Chondrocyte (in vitro differentiated cells): ENCODE measurements at places on chromosomes 13 and 19. TPM values are rescaled to one million over a fixed set of nuclear protein-coding genes. Genes with fewer than 3 reads are reported as not detected.
A peak's percentile ranks its signal among the peaks of the same experiment; 100 is the strongest.

ZNF256 gene
- 4.6 to 7.7 TPM (median 5.1 TPM) in 3 replicates for total RNA-seq

BEST2 gene
- total RNA-seq = not detected in 3 replicates

RFPL4A gene
- not detected in 3 replicates for total RNA-seq

TUBB4A gene
- total RNA-seq = 0.26 to 0.99 TPM (median 0.70 TPM) in 3 replicates

CEACAM4 gene
- not detected in 3 replicates for total RNA-seq

POU2F2 gene
- total RNA-seq = 0.58 to 1.5 TPM (median 0.62 TPM) in 3 replicates

CTXN1 gene
- total RNA-seq = 21.8 to 41.5 TPM (median 36.0 TPM) in 3 replicates

FUT1 gene
- total RNA-seq = 0.44 to 0.52 TPM in 2 of 3 replicates, not detected in the other

TMEM143 gene
- total RNA-seq = 5.4 to 14.0 TPM (median 10.1 TPM) in 3 replicates

ADAMTSL5 gene
- 9.1 to 20.3 TPM (median 16.9 TPM) in 3 replicates for total RNA-seq

- no peak for DNase-seq
Observed at GRCh38 chr13:56015919-56016318, 1124.8 kb upstream of the PRR20A start.

GRCh38 chr19:21940684-21941083 is 70.1 kb downstream of the ZNF208 start:
- DNase-seq = peak; percentile 65

DNA sequence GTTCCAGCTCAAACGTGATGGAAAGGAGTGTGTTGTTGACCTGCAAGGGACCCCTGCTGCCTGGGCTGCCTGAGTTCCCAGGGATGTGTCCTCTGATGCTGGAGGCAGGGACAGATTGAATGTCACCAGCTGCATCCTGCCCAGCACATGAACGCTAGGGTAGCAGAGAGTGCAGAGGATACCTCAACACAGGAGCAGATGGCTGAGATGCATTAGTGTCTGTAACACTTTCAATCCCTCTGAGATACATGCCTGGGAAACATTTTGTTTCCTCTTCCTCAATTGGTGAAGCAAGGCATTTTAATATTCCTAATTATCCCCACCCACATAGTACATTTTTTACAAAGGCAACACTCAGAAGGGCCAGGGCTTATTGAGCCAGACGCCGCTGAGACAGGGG is 106.4 kb upstream of the UBL3 start:
- no peak for DNase-seq

DNA sequence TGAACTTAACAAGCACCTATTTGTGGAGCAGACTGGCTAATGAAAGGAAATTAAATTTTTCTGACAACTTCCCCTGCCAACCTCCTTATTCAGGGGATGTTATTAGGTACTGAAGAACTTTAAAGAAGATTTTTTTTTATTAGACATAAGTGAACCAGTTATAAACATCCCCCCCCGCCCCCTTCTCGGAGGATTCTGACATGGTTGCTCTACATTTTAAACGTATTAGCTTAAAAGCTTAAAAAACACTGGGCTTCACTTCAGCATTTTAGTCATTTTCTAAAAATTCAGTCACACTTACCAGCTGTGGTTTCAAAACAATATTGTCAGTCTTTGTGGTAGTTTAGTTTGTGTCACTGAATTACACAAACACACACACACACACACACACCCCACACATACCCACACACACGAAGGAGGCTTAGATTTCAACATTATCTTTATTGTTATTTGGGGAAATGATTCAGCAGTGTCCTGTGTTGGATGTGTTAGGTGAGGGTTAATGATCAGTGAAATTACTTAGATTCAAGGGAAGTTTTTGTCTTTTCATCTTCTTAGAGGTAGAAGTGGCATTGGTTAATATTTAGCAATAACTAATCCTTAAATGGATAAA is 145.7 kb downstream of the PCCA start:
- DNase-seq = no peak

GRCh38 chr13:113562085-113562749 is 22.3 kb upstream of the TFDP1 start:
- DNase-seq = peak; percentile 83

- no peak for DNase-seq
Observed at GRCh38 chr19:13165162-13165997, 15.2 kb downstream of the IER2 start.

DNA sequence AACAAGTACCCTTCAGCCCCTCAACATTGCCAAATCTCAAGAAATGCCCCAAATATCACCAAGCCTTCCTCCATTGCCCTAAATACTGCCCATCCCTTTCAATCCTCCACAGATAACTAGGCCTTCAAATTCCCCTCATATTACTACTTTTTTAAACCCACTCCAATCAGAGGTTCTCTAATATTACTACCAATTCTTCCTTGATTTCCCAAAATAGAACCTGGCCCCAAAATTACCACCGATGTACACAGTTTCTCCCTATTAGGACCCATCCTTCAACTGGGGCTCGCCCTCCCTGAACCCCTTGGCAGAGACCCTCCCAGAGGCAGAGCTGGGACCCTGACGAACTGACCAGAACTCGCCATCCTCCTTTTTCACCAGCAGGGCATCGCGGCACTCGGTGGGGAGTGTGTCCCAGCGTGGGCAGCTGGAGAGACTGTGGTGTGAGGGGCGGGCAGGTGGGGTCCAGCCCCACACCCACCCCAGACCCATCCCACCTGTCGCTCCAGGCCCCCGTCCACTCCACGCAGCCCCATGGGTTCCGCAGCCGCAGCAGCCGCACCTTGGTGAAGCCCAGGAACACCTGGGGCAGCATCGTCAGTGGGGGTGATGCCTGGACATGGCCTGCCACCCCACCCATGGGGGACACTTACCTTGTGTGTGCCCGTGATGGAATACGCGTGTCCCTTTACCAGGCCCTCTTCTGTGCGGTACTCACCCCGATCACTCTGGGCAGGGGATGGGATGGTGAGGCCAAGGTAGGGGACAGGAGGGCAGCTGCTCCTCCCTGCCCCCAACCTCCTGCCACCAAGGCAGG is 6.1 kb downstream of the CAPN12 start:
- peak; percentile 69 for DNase-seq

- no peak for DNase-seq
Observed at GRCh38 chr13:99812625-99813024, 158.9 kb downstream of the ZIC5 start.

GRCh38 chr19:17985037-17985818 is 18.3 kb downstream of the KCNN1 start:
- DNase-seq = no peak

DNA sequence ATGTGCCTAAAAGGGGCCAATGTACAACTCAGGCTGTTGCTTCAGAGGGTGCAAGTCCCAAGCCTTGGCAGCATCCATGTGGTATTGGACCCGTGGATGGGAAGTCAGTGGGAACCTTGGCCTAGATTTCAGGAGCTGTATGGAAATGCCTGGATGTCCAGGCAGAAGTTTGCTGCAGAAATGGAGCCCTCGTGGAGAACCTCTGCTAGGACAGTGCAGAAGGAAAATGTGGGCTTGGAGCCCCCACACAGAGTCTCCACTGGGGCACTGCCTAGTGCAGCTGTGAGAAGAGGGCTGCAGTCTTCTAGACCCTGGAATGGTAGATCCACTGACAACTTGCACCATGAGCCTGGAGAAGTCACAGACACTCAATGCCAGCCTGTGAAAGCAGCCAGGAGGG is 28.5 kb downstream of the GPC5 start:
- no peak for DNase-seq

GRCh38 chr13:114064450-114065140 is 67.8 kb downstream of the RASA3 start:
- peak; percentile 79 for DNase-seq

DNA sequence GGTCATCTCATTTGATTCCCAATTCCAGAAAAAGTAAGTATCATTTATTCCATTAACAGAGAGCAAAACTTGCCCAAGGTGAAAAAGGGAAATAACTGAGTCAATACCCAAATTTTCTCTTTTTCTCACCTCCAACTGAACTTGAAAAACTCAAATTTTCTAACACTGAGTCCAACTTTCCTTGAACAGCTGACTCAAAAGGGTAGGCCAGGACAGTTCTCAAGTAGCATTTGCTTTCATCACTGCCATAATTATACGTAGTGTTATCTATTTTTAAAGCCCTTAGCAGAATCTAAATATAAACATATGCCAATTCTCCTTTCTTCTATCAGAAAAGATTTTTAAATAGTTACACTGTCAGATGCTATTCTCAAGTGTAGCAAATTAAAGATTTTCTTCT is 3.5 kb downstream of the N4BP2L2 start:
- no peak for DNase-seq

- DNase-seq = no peak
Observed at GRCh38 chr13:99993660-99994637, 12.4 kb downstream of the ZIC2 start.

DNA sequence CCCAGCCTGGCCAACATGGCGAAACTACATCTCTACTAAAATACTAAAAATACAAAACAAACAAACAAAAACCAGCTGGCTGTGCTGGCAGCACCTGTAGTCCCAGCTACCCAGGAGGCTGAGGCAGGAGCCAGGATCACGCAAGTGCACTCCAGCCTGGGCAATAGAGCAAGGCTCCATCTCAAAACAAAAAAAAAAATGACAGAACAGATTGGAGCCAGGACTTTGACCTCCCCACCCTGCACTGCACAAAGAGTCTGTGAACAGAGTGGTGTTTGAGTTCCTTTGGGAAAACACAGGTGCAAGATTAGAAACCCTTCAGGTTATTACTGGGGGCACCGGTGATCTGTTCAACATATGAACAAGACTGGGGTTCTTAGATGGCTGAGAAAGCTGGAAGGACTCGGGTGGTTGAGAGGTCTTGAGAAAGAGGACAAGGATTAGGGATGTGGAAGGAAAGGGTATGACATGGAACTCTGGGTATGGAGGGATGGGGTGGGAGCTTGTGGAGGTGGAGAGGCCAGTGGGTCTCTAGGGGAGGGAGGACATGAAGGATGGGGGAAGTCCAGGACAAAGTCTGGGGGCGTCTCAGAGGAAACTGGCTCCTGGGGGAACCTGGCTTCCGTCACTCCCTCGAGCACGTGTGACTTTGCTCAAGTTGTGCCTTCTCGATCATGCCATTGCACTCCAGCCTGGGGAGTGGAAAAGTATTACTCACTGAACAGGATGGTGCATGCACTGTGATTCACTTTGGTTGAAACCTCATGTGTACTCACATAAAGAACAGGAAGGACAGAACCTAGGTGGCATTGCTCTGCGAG is 25.9 kb downstream of the RCN3 start:
- no peak for DNase-seq

- no peak for DNase-seq
Observed at GRCh38 chr13:80726868-80727267, 385.9 kb upstream of the SPRY2 start.

GRCh38 chr13:89401264-89401675 is 1730.1 kb downstream of the SLITRK5 start:
- no peak for DNase-seq

DNA sequence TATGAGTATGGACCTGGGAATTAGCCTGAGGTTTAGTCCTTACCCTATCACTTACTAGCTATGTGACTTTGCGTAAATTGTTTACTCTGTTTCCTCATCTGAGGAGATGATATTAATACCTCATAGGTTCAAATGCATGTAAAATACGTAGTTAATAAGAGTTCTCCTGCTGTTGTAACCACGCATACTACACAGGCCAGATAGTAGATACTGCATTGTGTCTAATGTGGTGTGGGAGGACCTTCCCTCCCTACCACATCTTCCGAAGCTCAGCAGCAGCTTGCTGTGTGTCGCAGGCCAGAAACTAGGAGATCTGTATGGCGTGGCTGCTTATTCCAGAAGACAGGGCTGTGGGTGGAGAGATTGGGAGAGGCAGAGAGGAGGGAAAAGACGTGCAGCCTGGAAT is 23.0 kb downstream of the GTF2F2 start:
- no peak for DNase-seq

DNA sequence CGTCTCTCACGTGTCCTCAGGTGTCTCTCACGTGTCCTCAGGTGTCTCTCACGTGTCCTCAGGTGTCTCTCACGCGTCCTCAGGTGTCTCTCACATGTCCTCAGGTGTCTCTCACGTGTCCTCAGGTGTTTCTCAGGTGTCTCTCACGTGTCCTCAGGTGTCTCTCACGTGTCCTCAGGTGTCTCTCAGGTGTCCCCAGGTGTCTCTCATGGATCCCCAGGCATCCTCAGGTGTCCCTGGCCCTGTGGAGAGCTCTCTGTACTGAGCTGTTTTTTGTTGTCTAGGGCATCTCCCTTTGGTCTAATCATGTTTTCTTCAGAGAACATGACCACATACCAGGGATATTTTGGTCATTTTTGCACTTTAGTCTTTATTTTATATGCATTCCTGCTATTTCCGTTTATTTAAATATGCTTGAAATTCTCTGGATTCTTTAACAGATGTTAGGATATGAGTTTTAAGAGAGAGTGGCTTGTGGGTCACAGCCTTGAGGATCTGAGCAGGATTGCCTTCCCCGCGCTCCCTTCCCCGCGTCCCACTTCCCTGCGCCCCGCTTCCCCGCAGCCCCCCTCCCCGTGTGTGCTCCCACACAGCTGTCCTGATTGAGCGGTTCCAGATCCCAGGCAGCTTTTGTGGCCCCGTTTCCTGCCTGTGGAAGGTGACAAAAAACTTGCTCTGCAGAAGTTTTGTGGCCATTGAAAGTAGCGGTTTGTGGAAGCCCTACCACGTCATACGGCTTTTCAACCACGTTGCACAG is 31.9 kb downstream of the ATP4B start:
- DNase-seq = peak; percentile 39

DNA sequence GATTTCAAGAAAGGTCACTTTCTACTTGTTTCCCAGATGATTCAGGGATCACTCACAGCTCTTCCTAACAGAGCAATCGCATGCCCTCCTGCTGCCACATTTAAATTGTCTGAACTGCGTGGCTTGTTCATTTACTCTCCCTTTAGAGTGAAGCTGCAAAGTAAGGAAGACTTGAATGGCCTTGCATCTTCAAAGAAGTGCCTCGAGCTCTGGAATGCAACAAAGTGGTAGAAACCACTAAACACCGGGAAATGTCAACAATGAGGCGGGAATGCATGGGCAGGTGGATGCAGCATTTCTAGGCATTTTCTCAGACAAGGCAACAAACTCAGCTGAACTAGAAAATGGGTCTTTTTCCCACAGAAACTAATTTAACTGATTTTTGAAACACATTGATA is 10.3 kb upstream of the DACH1 start:
- DNase-seq = no peak

DNA sequence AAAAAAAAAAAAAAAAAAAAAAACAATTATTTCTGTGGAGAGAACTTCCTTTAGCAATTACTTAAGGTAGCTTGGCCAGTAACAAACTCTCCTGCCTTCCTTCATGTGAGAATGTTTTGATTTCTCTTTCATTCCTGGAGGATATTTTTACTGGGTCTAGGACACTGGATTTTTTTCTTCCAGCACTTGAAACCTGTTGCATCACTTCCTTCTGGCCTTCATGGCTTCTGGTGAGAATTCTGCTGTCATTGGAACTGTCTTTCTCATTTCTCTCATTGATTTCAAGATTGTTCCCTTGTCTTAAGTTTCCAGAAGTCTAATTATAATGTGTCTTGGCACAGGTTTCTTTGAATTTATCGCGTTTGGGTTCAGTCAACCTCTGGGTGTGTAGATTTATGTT is 19.3 kb upstream of the RAB20 start:
- no peak for DNase-seq
